Activated effector memory CD4-positive, alpha-beta T cell treated with anti-CD3 and anti-CD28 coated beads, Interleukin-2, amount 50 U/mL, for 16 hours (primary cell): ENCODE measurements at places on chromosomes 2 and 18.

GRCh38 chr2:103792042-103792441 is 1030.2 kb downstream of the TMEM182 start:
- DNase-seq = no peak

- DNase-seq = peak; percentile 75
These were observed 21.6 kb downstream of the MAP4K4 start for GRCh38 chr2:101718993-101719571.

GRCh38 chr2:153870308-153870707 is 1.4 kb upstream of the GALNT13 start:
- DNase-seq = no peak

DNA sequence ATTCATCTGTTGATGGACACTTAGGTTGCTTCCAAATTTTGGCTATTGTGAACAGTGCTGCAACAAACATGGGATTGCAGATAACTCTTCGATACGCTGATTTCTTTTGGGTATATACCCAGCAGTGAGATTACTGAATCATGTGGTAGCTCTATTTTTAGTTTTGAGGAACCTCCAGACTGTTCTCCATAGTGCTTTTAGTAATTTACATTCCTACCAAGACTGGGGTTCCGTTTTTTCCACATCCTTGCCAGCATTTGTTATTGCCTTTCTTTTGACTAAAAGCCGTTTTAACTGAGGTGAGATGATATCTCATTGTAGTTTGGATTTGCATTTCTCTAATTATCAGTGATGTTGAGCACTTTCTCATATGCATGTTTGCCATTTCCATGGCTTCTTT is 200.3 kb downstream of the MBD5 start:
- no peak for DNase-seq

DNA sequence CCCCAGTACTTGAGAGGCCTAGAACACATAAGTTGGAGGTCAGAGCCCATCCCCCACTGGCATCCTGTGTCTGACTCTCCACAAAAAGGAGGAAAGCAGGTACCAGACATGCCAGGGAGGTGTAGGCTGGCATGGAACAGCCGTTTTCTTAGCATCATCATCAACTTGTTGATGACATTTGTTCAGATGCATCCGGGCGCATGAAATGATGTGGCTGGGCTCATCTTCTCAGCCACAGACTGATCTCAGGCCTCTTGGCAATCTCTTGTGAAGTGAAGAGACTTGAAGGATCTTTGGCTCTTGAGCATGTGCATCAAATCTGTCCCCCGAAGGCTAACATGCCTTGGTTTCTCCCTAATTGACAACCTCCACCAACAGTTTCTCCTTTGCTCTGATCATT is 243.3 kb downstream of the TSN start:
- no peak for DNase-seq

DNA sequence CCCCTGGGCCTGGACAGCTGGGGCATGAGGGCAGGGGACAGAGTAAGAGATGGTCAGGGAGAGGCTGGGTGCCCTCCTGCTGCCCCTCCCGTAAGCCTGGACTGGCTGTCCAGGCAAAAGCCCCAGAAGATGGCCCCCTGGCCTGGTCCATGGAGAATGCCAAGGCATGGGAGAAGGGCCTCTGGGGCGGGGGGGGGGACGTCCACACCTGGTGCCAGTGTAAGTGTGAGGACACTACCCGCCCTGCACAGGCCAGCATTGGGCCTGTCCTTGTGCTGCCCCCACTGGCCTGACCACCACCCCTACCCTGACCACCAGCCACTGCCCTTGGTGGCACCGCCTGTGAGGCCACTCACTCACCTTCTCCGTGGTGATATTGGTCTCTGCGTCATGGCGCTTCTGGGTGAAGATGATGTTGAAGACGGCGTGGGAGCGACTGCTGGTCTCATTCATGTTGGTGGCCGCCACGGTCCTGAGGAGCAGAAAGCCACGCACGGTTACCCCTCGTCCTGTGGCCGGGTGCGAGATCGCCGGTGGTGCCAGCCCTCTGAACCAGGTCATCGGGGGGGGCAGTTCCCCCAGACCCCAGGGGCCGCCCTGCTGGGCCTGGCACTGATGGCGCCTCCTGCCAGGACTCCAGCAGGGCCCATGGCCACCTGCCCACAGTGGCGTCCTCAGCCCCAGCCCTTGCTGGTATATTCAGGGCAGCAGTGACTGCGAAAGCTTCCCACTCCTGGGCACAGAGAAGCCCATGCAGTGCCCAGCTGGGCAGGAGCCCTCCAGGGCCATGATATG is 35.2 kb downstream of the KIF1A start:
- DNase-seq = no peak

DNA sequence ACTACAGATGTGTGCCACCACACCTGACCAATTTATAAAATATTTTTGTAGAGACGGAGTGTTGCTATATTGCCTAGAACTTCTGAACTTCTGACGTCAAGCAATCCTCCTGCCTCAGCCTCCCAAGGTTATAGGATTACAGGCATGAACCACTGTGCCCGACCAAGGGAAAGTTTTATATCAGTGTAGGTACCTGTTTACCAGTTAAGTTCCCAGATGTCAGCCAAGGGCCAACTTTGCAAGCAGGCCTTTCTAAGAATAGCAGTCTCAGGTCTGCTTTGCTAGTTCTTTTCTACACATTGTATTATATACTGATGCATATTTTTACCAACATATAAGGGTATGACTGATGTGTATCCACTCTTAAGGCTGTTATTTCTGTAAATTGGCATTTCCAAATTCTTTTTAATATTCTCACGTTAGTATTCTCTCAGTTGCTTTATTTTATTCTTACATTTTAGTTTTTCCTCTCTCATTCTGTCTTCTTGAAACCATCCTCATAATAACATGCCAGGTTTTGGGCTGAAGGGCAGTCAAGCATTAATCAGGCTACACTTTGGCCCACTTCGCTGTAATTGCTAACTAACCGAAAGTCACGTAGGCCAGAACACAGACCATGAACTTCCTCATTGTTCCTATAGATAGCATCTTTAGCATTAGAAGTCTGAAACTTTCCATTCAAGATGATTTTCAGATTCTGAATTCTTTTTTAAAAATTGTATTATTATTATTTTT is 25.0 kb upstream of the CXXC1 start:
- no peak for DNase-seq

- no peak for DNase-seq
These were observed 59.9 kb upstream of the CYRIA start for GRCh38 chr2:16725549-16725948.

- DNase-seq = no peak
These were observed 446.7 kb downstream of the SETBP1 start for GRCh38 chr18:45127405-45127804.

- no peak for DNase-seq
These were observed 378.9 kb upstream of the HNRNPA3 start for GRCh38 chr2:176833671-176834070.

DNA sequence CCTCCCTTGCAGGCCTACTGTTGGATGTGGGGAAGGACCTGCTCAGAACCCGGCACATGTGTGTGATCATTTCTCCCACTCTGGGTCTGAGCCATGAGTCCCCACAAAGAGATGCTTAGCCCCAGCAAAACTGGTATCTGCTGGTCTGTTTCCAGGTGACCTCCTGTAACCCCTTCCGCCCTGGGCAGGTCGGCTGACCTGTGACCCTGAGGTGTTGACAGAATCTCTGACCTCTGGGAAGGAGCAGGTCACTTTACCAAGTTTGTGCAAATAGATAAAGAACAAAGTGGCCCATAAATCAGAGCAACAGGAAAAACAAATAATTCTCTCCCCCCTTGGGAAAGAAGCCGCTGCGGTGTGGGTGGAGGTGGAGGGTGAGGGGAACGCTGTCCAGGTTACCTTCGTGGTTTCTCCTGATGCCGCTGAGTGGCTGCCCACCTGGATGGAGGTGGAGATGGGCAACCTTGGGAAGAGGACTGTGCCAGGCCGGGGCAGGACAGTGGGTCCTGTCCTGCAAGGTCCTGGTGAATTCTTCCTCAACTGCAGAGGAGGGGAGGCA is 174.0 kb upstream of the MYCN start:
- no peak for DNase-seq
